ENCODE measurements at places on chromosomes 7 and 10. TPM values are rescaled to one million over a fixed set of nuclear protein-coding genes. Genes with fewer than 3 reads are reported as not detected.

DNA sequence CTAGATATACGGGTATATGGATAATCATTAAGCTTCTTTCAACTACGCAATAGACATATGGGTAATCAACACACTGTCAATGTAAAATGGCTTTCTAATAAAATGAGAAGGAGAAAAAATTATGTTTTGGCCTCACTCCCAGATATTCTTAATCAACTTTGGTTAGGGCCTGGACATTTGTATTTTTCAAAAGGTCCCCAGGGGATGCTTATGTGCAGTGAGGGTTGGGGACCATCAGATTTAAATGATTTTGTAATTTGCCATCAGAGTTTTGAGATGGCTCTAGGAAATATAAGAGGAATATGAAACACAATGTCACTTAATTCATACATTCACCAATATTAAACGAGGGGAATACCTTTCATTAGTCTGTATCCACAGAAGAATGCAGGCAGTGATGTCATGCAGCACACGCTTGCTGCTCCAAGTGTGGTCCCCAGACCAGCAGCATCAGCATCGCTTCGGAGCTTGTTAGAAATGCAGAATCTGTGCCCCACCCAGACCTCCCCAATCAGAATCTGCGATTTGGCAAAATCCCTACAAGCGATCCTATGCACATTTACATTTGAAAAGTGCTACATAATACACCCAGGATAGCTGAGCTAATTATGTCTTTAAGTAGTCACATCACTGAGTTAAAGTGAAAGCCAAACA lies 75.1 kb downstream of the INHBA start:
- H3K4me3 ChIP-seq: no peak overlapping the region
- peaks cover 31% of the 10 kb centered on the region for H3K4me1 ChIP-seq

- DNase-seq: no peak
- H3K27ac ChIP-seq: no peak overlapping the region
- no peaks in the 10 kb centered on the region for H3K36me3 ChIP-seq
- H3K4me3 ChIP-seq: no peak overlapping the region
- peaks cover 2% of the 10 kb centered on the region for H3K27me3 ChIP-seq
These were observed 5.5 kb downstream of the ZP3 start for GRCh38 chr7:76430211-76430610.

GRCh38 chr7:55969391-55969790 lies 5.0 kb downstream of the NIPSNAP2 start:
- no peak for DNase-seq
- peaks cover 14% of the 10 kb centered on the region for H3K36me3 ChIP-seq
- no peak overlapping the region for H3K27ac ChIP-seq
- peaks cover 25% of the 10 kb centered on the region for H3K4me1 ChIP-seq
- H3K27me3 ChIP-seq: peaks cover 6% of the 10 kb centered on the region

GRCh38 chr7:133275446-133276095 lies 22.7 kb downstream of the EXOC4 start:
- H3K36me3 ChIP-seq: peaks cover 39% of the 10 kb centered on the region
- peaks cover 13% of the 10 kb centered on the region for H3K4me1 ChIP-seq
- DNase-seq: peak; percentile 31
- no peaks in the 10 kb centered on the region for H3K27me3 ChIP-seq

GRCh38 chr10:9781666-9782065 lies 1236.0 kb upstream of the CELF2 start:
- H3K36me3 ChIP-seq: peaks cover 4% of the 10 kb centered on the region
- H3K4me3 ChIP-seq: no peak overlapping the region
- no peak for DNase-seq
- no peaks in the 10 kb centered on the region for H3K4me1 ChIP-seq

DNA sequence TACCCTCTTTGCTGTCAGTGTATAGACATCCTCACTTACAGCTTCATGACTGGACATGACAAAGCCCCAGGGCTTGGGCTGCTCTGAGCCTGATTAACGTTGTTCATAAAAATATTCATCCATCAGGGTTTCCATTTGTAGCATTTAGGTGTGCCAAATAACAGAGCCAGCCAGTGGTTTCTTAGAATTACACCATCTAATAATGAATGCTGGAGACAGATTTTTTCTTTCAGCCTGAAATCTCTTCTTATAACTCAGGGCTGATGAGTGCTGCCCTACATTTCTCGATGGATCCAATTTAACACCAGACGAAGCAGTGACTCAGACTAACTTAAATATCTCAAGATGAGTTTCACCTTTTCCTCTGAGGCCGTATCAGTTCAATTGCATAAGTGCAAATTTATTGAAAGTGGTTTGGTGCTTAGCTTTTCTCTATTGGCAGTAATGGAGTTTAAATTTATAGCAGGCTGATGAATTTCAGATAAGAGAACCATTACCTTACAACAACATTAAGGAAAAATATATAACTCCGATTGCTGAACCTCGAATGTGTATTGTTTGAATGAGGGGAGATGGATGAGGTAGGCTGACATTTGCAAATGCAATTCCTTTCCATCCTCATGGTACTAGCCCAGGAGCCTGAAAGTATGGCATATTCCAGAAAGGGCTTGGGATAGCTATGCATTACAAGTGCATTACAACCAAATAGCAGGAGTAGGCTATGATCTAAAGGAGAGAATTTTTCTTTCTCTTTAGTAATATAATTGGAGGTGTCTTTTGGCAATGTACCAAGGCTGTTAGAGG lies 900.6 kb downstream of the KCNMA1 start:
- H3K4me3 ChIP-seq: no peak overlapping the region
- no peak overlapping the region for H3K27ac ChIP-seq
- no peak for DNase-seq
- H3K4me1 ChIP-seq: no peaks in the 10 kb centered on the region
- H3K27me3 ChIP-seq: peaks cover 3% of the 10 kb centered on the region

- H3K4me3 ChIP-seq: peak overlapping the region; percentile 68
- peaks cover 19% of the 10 kb centered on the region for H3K4me1 ChIP-seq
- no peaks in the 10 kb centered on the region for H3K36me3 ChIP-seq
- H3K27ac ChIP-seq: peak overlapping the region; percentile 89
- no peak for DNase-seq
These were observed 23.4 kb upstream of the AKR1C3 start for GRCh38 chr10:5070648-5071410.

- no peaks in the 10 kb centered on the region for H3K36me3 ChIP-seq
- DNase-seq: no peak
- H3K27me3 ChIP-seq: no peaks in the 10 kb centered on the region
- no peak overlapping the region for H3K27ac ChIP-seq
- H3K4me3 ChIP-seq: no peak overlapping the region
These were observed 102.4 kb downstream of the MDFIC start for GRCh38 chr7:115024276-115024675.

DNA sequence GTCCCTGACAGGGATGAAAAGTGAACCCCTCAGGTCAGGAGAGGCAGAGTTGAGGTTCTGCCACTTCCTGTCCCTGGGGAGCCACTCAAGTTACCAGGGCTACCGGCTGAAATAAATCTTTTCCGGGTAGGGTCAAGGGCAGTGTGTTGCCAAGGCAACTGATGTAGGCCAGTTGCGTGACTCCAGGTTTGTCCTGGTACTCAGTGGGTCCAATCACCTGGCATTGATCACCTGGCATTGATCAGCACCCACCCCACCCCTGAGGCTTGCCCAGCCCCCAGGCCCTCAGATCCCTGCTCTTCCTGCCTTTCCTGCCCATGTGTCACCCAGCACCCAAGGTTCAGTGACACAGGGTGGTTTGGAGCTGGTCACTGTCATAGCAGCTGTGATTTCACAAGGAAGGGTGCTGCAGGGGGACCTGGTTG lies 5.9 kb downstream of the SAP25 start:
- DNase-seq: no peak
- no peaks in the 10 kb centered on the region for H3K36me3 ChIP-seq
- no peak overlapping the region for H3K4me3 ChIP-seq
- H3K4me1 ChIP-seq: peaks cover 15% of the 10 kb centered on the region

GRCh38 chr7:69105092-69105491 lies 493.2 kb upstream of the AUTS2 start:
- peaks cover 2% of the 10 kb centered on the region for H3K27me3 ChIP-seq
- H3K36me3 ChIP-seq: peaks cover 4% of the 10 kb centered on the region
- no peaks in the 10 kb centered on the region for H3K4me1 ChIP-seq
- no peak overlapping the region for H3K27ac ChIP-seq

DNA sequence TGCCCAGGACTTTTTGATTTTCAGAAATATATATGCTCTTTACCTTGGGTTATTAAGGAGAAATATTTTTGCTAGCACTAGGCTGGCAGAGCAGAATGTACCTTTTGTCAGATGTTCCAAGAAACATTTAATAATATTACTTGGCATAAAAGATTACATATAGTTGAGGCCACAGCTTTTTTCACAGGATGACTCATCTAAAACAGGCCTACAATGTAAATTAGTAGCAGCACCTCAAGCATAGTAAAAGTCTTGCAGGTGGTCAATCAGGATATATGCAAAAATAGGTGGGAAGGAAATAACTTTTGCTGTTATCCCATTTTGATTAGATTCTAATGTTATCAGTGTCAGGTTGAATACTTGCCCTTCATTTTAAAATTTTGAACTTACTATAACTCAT lies 14.9 kb upstream of the ITGB1 start:
- peaks cover 48% of the 10 kb centered on the region for H3K4me1 ChIP-seq
- DNase-seq: no peak
- H3K36me3 ChIP-seq: no peaks in the 10 kb centered on the region

GRCh38 chr7:16233517-16233916 lies 187.8 kb downstream of the CRPPA start:
- no peak for DNase-seq
- no peak overlapping the region for H3K4me3 ChIP-seq

- no peak for DNase-seq
- H3K4me1 ChIP-seq: peaks cover 71% of the 10 kb centered on the region
- H3K36me3 ChIP-seq: peaks cover 52% of the 10 kb centered on the region
- H3K27ac ChIP-seq: peak overlapping the region; percentile 100
- peaks cover 20% of the 10 kb centered on the region for H3K27me3 ChIP-seq
These were observed 2.3 kb downstream of the CALU start for GRCh38 chr7:128741491-128741890.

Gene GRID2IP
- not detected for total RNA-seq

Gene OR9A2
- not detected for total RNA-seq

Gene PLEKHS1
- total RNA-seq: not detected

Gene HTR5A
- total RNA-seq: not detected

Gene FAM25G
- not detected for total RNA-seq
